ENCODE measurements at places on chromosomes 4 and X. TPM values are rescaled to one million over a fixed set of nuclear protein-coding genes. Genes with fewer than 3 reads are reported as not detected.

DNA sequence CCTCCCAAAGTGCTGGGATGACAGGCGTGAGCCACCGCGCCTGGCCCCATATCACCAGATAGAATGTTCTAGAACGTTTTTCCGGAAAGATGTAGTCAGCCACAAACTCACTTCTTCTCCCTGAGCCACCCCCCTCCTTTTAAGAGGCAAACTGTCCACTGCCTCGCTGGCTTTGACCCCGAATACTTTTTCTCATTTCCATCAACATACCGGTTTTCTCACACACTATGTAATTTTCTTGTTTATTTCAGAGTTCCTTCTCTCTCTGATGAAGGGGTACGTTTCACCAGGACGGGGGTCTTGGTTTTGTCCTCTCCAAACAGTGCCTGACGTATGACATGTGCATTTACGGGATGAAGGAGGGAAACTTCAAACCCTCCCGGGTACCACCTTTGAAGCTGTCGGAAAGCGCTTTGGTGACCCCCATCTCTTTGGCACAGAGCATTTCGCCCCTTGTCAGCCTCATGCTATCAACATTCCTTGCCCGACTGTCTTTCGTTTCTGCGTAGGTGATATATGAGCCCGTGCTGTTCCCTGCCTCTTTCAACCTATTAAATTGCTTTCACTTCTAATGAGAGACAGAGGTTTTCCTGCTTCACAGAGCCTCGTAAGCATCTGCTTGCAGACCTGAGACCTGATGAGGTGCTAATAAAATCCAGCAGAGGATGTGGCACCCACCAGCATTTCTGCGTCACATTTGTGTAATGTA, 73.8 kb downstream of the CRLF2 start:
- DNase-seq = no peak

Gene CSAG2
- total RNA-seq = not detected

DNA sequence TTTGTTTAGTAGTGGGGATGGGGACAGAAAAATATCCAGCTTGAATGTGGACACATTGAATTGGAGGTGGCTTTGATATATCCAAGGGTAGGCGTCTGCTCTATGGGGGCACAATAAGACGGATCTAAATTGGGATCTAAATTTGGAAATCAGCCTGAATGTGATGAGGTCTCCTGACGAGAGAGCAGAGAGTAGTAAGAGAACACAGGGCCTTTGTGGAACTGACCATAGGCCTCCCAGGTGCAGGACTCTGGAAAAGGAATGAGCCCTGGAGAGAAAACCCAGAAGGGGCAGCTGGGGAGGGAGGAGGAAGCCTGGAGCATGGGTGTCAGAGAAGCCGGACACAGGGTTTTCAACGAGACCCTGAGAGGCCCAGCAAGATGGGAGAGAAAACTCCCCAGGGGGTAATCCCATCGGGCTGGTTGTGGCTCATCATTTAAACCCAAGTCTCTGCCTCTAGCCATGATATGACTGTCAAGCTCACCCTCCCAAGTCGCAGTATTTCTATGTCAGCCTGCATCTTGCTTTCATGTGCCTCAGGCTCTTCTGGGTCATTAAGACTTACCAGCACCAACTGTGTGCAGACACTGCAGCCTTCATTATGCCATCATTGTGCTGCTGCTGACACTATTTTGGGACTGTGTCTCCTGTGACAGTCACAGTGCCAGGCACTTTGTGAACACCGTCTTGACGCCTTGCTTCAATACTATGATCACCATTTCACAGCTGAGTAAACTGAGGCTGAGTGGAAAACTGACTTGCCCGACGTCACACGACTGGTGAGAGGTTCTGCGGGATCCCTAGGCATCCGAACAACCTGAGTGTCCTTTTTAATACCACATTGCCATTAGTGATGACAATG, 57.1 kb downstream of the ANAPC4 start:
- DNase-seq = no peak

Gene GRIA3
- total RNA-seq = 7.4 TPM

Gene MAD2L1
- total RNA-seq = not detected

DNA sequence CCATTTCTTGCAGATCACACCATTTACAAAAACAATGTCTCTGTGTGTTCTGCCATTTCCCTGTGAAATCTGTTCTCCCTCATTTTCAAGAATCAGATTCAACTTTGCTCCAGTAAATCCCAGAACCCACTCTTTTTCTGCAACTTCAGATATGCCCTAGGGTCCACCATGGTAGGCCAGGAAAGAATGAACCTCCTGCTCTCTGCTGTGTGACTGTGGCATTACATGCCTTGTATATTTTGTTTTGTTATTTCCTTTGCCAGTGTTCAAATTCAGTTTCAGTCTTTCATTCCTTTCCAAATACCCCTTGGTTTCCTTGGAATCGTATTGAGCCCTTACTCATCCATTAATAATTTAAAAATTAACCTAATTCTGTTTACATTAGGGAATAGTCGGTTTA, 290.2 kb upstream of the VCX start:
- no peak for DNase-seq

DNA sequence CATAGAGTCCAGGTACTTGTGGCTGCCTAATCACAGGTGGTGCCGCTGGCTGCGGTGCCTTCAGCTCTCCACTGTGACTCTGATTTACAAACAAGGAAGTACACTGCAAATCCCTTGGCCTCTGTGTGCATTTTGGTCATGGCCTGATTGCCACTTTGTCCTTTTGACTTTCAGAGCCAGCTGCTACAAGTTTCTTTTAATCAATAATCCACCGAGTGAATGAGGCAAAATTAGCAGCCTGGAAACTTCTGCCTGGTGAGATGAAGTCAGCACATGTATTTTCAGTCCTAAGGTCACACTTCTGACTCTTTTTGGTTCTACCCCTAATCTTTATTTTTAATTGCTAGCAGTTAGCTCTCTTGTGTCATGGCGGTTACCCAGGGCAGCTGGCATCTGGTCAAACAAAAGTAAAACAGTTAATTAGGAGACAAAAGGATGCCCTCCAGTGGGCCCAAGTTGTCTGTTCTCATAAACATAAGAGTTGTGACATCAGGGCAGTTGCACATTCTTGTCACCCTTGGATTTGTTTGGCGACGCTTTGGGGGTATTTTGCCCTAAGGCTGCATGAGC, 62.3 kb upstream of the LNX1 start:
- no peak for DNase-seq

- DNase-seq = no peak
These were observed 35.4 kb upstream of the CRMP1 start for GRCh38 chr4:5928274-5928673.

Gene CXorf65
- 1.1 TPM for total RNA-seq

Gene JCHAIN
- total RNA-seq = 7.1 TPM

- DNase-seq = no peak
These were observed 93.2 kb downstream of the SHOX start for GRCh38 chrX:723781-724180.

DNA sequence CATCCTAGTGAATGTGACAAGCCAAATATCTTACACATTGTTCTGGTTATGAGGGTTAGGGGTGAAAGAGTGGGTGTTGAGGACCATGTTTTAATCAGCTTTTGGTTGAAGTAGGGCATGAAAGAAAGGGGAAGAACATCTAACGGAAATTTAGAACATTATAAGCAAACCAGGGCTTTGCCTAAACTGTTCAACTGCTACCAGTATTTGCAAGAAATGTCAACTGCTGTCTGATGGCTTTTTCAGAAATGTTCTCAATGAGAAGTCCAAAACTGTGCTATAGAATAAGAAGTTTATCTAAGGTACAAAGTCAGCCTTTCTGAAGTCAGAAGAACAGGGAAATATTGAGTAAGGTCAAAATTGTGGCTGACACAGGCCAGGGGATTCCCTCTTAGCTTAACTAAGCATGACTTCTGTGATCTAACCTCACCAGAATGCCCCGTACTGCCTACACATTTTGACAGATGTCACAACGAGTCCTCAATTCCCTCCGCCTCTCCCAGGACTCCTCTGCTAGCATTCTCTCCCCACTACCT, 67.1 kb downstream of the DTHD1 start:
- no peak for DNase-seq

GRCh38 chrX:51494409-51494808, 2.0 kb downstream of the NUDT11 start:
- DNase-seq = no peak

Gene PHF8
- 7.1 TPM for total RNA-seq

GRCh38 chr4:128322986-128323385, 35.4 kb upstream of the PGRMC2 start:
- no peak for DNase-seq

Gene FSTL5
- total RNA-seq = not detected

- no peak for DNase-seq
These were observed 67.7 kb upstream of the HS3ST1 start for GRCh38 chr4:11496351-11496829.

Gene SOD3
- 34.4 TPM for total RNA-seq

- no peak for DNase-seq
These were observed 69.7 kb downstream of the FAM47C start for GRCh38 chrX:37077646-37078433.

Gene MSANTD1
- 2.1 TPM for total RNA-seq

Gene CDS1
- 8.8 TPM for total RNA-seq

Gene SLC25A43
- 33.5 TPM for total RNA-seq

GRCh38 chrX:40644176-40644575, 3.2 kb downstream of the CXorf38 start:
- no peak for DNase-seq

Gene GAGE12F
- not detected for total RNA-seq

GRCh38 chr4:9867751-9868425, 86.5 kb downstream of the DRD5 start:
- no peak for DNase-seq

- peak; percentile 31 for DNase-seq
These were observed 1.2 kb downstream of the CD38 start for GRCh38 chr4:15779306-15779705.

DNA sequence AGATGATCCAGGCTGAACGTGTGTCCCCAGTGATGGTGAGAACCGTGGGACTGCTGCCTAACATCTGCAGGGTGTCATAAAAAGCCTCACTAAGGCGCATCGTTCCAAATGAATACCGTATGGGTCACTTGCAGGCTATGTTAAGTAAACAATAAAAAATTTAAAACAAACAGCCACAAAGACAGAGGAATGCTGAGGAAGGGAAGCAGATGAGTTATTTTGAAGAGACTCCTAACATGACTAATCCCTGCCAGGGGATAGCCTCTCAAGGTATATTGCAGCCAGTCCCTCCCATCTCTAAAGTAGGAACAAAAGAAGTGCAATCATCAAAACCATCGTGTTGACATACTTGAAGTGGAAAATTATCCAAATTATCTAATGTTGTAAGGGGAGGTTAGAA, 83.8 kb downstream of the UNC5C start:
- DNase-seq = no peak

Gene AKAP14
- total RNA-seq = not detected

Gene HUWE1
- 50.5 TPM for total RNA-seq

Gene PNCK
- 5.9 TPM for total RNA-seq

Gene BGN
- total RNA-seq = 60.0 TPM

Gene GAGE12H
- total RNA-seq = not detected

Gene TSPAN7
- total RNA-seq = 22.3 TPM

DNA sequence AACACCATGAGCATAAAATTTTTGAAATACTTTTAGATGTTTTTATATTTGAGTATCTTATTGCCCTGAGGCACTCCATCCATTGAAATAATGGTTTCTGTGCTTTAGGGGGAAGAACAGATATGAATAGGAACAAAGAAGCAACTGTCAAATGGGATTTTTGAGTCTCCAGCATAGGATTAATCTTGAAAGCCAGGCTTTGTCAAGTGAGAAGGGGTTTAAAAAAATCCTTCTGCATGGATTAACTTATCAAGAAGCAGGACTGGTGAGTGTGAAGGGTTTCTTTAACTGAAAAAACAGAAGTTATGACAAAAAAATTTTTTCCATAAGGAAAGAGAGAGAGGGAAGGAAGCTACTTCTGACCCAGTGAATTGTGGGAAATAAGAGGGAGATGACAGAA, 7.6 kb upstream of the NUDT9 start:
- DNase-seq = no peak

Gene DTHD1
- 2.4 TPM for total RNA-seq

GRCh38 chrX:77436682-77437081, 10.5 kb upstream of the FGF16 start:
- DNase-seq = no peak

DNA sequence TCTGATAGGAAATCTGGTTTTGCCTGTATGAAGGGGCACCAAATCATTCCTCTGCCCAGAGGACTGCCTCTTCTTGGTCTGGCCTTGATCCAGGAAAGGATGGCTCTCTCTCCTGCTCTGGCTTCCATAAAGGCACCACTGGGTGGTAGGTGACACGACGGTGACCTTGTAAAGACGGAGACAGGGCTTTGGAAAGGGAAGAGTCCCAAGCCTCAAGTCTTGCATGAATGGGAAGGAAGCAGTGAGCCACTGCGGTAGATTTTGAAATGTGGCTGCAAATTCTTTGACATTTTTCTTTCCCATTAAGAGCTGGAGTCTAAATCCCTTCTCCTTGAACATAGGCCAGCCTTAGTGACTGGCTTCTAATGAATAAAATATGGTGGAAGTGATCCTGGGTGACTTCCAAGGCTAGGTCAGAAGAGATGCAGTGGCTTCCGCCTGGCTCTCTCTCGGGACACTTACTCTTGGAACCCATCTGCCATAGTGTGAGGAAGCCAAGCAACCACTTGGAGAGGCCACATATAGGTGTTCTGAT, 347.4 kb downstream of the BCOR start:
- no peak for DNase-seq

GRCh38 chrX:41478381-41478911, 31.3 kb downstream of the NYX start:
- no peak for DNase-seq

Gene MAGEC3
- total RNA-seq = not detected

Gene RENBP
- 0.77 TPM for total RNA-seq

DNA sequence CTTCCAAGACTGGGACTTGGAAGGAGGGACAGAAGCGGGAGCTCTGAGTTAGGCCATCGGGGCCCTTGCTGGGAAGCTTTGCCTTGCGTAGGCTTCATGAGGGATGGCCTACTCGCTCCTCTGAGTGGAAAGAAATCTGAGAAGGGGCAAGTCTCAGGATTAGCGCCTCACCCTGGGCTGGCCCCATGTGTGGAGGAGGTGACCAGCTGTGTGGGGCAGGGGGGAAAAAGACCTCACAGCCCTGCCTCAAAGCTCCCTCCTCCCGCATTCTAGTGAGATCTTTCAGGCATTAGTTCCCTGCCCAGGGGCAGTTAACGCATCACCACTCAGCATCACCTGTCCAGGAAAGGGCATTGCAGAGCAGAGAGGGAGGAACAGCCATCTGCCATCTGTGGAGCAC, 156.1 kb downstream of the ENPP6 start:
- no peak for DNase-seq

Gene HNRNPDL
- total RNA-seq = 149 TPM

DNA sequence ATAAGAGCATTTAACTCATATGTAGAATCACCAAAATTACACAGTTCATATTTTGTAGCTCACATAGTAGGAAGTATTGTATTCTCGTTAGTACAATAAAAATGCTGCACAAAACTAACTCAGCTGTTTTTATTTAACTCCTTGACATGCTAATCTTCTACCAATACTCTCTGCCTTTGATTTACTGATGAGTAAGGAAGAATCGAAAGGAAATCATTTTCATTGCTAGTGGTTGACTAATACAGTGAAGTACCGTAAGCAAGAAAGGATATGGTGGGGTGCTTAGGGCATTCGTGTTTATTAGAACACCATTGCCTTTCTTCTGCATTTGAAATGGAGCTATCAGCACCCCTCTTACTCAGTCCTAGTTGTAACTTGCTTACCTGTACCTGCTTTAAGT, 1239.1 kb upstream of the TENM3 start:
- no peak for DNase-seq

GRCh38 chr4:37431417-37431743, 186.8 kb downstream of the NWD2 start:
- no peak for DNase-seq

- no peak for DNase-seq
These were observed 85.1 kb downstream of the MFAP3L start for GRCh38 chr4:169941141-169941540.

- no peak for DNase-seq
These were observed 30.7 kb upstream of the KLHL8 start for GRCh38 chr4:87251106-87251505.

Gene GPR119
- not detected for total RNA-seq
